ENCODE measurements at places on chromosomes 2 and 18. TPM values are rescaled to one million over a fixed set of nuclear protein-coding genes. Genes with fewer than 3 reads are reported as not detected.
A peak's percentile ranks its signal among the peaks of the same experiment; 100 is the strongest.

DNA sequence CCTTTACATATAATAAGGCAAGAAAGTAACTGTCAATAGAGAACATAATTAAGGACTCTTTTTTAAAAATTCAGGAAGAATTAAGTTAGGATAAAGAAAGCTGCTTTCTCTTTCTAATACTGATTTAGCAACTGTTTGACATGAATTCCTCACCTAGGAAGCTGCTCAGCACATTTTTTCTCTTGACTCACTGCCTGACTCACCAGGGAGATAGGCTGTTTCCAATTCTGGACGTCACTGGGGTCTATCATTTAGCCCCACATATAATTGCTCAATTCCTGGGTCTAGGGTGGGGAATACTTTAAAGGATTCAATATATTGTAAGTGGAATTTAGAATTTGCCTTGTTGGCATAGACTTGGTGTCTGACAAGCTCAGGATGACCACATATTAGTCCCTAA lies 50.8 kb upstream of the UGP2 start:
- no peaks in the 10 kb centered on the region for H3K36me3 ChIP-seq
- H3K27me3 ChIP-seq: no peaks in the 10 kb centered on the region
- no peak overlapping the region for H3K4me3 ChIP-seq
- no peak for DNase-seq
- no peak overlapping the region for H3K27ac ChIP-seq
- no peaks in the 10 kb centered on the region for H3K4me1 ChIP-seq

GRCh38 chr2:71613403-71613952 lies 160.1 kb downstream of the DYSF start:
- no peaks in the 10 kb centered on the region for H3K36me3 ChIP-seq
- H3K27me3 ChIP-seq: no peaks in the 10 kb centered on the region
- no peak overlapping the region for H3K27ac ChIP-seq
- H3K4me3 ChIP-seq: no peak overlapping the region
- H3K4me1 ChIP-seq: peaks cover 24% of the 10 kb centered on the region
- peak; percentile 40 for DNase-seq

- no peak for DNase-seq
- H3K4me1 ChIP-seq: no peaks in the 10 kb centered on the region
- no peak overlapping the region for H3K27ac ChIP-seq
- no peak overlapping the region for H3K4me3 ChIP-seq
- no peaks in the 10 kb centered on the region for H3K27me3 ChIP-seq
- no peaks in the 10 kb centered on the region for H3K36me3 ChIP-seq
Measured at GRCh38 chr2:24907116-24907515, 12.9 kb downstream of the ADCY3 start.

DNA sequence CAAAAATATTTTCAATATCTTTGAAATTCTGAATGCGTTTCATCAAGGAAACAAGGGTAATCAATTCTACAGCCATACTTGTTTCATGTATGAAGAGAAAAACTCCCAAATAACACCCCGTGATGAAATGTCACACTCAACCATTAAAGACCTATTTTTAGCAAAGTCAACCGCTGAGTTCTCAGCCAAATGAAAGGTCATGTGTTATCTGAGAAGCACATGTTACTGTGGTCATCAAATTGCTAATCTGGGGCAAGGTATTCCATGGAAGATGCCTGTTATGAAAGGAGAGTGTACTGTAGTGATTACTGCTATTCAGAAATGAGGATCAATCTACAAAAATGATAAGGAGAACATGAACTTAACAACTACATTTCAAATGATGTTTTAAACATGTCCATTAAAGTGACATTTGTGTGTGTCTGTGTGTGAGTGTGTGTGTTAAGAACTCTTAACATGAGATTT lies 126.7 kb downstream of the BCL2 start:
- H3K27ac ChIP-seq: no peak overlapping the region
- no peaks in the 10 kb centered on the region for H3K36me3 ChIP-seq
- no peak for DNase-seq

DNA sequence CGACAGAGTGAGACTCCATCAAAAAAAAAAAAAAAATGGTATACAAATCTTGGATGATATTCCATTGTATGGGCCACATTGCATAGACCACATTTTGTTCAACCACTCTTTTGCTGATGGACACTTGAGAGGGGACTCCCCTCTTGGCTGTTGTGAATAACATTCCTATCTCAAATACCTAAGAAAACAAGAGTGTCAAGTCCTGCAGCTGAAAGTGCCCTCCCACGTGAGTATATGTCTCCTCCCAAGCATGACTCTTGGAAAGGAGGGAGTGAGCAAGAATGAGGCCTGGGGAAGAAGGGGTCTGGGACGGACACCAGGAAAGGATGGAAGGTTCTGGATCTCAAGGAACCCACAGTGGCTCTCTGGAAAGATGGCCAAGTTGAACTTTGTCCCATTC lies 36.0 kb upstream of the NPAS2 start:
- no peaks in the 10 kb centered on the region for H3K36me3 ChIP-seq
- DNase-seq: no peak
- H3K27ac ChIP-seq: no peak overlapping the region
- H3K27me3 ChIP-seq: no peaks in the 10 kb centered on the region
- H3K4me3 ChIP-seq: no peak overlapping the region

GRCh38 chr2:233989221-233989858 lies 61.2 kb upstream of the SPP2 start:
- H3K36me3 ChIP-seq: no peaks in the 10 kb centered on the region
- DNase-seq: no peak
- H3K4me3 ChIP-seq: no peak overlapping the region
- no peaks in the 10 kb centered on the region for H3K4me1 ChIP-seq

DNA sequence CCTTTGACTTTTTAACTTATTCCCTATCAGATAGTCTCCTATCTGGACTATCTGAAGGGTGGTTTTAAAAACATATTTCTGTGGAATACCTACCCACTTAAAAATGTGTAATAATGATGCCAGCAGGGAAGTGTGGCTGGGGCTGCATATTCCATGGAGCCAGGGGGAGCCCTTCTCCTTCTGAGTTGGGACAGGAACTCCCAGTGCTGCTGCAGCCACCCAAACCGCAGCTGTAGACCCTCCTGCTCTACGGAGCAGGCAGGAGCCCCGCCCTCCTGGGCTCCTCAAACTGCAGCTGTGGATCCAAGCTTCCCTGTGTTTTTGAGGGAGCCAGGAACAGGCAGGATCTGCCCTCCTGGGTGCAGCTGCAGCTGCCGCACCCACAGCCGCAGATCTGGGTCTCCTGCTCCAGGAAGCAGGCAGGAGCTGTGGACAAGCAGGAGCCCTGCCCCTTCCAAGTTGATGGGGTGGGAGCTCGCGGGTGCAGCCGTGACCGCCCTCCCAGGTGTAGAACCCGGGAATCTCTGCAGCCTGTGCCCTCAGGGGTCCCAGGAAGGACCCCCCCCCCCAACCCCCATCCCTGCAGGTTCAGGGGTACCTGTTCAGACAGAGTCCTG lies 57.8 kb downstream of the PDK1 start:
- no peak overlapping the region for H3K27ac ChIP-seq
- no peak overlapping the region for H3K4me3 ChIP-seq
- DNase-seq: no peak
- H3K4me1 ChIP-seq: no peaks in the 10 kb centered on the region

DNA sequence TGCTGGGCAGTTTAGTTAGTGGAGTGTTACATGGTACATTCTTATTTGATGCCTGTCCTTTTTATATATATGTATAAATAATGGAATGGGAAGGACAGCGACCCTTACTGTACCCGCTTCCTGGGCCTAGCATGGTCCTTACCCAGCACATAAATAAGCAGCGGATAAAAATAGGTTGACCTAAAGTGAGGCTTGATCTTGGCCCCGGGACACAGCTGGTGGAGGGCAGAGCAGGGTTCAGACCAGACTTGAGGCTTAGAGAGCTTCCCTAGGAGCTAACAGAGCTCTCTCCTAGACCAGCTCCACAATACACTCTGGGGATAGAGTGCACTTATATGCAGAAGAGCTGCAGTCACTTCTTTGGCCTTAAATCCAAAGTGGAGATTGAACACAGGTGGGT lies 46.9 kb upstream of the RPL31 start:
- DNase-seq: no peak
- no peaks in the 10 kb centered on the region for H3K36me3 ChIP-seq
- no peaks in the 10 kb centered on the region for H3K27me3 ChIP-seq
- no peak overlapping the region for H3K27ac ChIP-seq
- no peak overlapping the region for H3K4me3 ChIP-seq

DNA sequence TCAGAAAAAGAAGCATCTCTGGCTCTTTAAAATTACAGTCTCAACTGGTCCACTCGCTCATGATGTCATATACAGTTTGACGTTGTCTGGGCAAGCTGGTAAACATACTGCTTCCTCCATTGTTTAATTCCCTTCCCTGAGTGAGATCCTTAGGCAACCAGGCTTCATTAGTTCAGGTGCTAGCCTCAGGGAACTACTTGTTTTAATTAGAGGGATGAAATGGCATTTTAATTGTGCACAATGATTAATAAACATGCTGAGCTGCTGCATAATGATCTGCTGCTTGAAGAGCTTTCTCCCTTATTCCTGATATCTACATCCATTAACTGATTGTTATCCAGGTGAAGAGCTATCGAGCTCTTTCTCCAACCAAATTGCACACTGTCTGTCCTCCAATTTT lies 195.6 kb upstream of the ETAA1 start:
- no peak overlapping the region for H3K27ac ChIP-seq
- no peaks in the 10 kb centered on the region for H3K4me1 ChIP-seq
- no peaks in the 10 kb centered on the region for H3K27me3 ChIP-seq
- no peak for DNase-seq

GRCh38 chr18:23451491-23451890 lies 1.6 kb upstream of the RIOK3 start:
- H3K36me3 ChIP-seq: peaks cover 4% of the 10 kb centered on the region
- H3K27ac ChIP-seq: no peak overlapping the region
- no peak for DNase-seq

GRCh38 chr2:229434187-229434586 lies 163.1 kb upstream of the PID1 start:
- DNase-seq: no peak
- no peaks in the 10 kb centered on the region for H3K36me3 ChIP-seq
- H3K4me3 ChIP-seq: no peak overlapping the region
- no peaks in the 10 kb centered on the region for H3K4me1 ChIP-seq

- no peaks in the 10 kb centered on the region for H3K4me1 ChIP-seq
- H3K27ac ChIP-seq: no peak overlapping the region
- H3K4me3 ChIP-seq: no peak overlapping the region
- no peak for DNase-seq
Measured at GRCh38 chr2:34632327-34632726, 1033.2 kb upstream of the FAM98A start.

DNA sequence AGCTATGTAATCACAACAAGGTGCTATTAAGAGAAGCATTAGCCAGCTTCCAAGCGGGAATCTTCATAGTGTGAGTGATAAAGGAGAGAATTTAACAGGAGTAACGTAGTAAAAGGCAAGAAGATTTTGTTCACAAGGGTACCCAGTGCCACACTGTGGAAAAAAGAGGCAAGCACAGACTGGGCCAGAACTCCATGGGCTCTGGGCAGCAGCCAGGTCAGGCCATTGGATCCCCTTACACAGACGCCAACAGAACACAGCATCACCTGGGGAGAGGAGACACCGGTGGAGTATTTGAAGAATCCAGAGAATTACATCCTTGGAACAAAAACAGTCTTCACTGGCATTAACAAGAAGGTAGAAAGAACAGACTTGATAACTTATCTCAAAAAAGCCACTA lies 21.2 kb downstream of the AMER3 start:
- no peaks in the 10 kb centered on the region for H3K36me3 ChIP-seq
- H3K4me3 ChIP-seq: no peak overlapping the region
- no peak for DNase-seq
- H3K4me1 ChIP-seq: no peaks in the 10 kb centered on the region
- no peak overlapping the region for H3K27ac ChIP-seq

GRCh38 chr2:112921982-112922381 lies 11.0 kb downstream of the IL37 start:
- H3K4me3 ChIP-seq: no peak overlapping the region
- H3K36me3 ChIP-seq: no peaks in the 10 kb centered on the region
- no peaks in the 10 kb centered on the region for H3K27me3 ChIP-seq
- no peaks in the 10 kb centered on the region for H3K4me1 ChIP-seq
- H3K27ac ChIP-seq: no peak overlapping the region
- DNase-seq: no peak

DNA sequence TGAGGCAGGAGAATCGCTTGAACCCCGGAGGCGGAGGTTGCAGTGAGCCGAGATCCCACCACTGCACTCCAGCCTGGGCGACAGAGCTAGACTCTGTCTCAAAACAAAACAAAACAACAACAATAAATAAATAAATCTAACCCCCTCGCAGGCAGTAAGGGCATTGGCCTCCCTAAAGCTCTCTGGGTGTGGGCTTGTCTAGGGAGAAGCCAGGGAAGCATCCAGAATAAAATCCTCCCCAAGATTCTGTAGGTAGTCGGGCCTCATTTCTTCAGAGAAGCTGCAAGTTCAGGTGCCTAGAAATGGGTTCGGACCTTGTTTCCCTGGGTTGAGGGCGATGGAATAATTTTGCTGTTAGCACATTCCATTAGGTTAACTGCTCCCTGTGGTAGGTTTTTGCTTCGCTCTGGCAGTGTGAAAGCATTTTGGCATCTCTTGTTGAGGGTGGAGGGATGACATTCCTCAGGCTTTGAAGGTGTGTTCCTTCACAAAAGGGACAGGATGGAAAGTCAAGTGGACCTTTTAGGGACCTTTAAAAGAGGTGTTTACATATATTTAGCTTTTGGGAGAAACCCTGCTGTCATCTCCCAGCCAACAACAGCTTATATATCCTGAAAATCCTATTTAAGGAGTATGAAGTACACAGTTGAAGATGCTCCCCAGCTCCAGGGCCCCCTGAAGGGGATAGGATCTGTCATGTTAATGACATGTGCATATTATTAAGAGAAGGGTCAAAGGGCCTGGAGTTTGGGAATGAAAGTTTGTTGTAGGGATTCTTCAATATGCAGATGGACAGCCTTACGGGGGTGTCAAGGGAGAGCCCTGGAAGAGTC lies 17.7 kb downstream of the MYCN start:
- DNase-seq: no peak
- no peak overlapping the region for H3K27ac ChIP-seq
- H3K27me3 ChIP-seq: no peaks in the 10 kb centered on the region

- H3K36me3 ChIP-seq: no peaks in the 10 kb centered on the region
- no peaks in the 10 kb centered on the region for H3K4me1 ChIP-seq
- no peak for DNase-seq
Measured at GRCh38 chr2:11621410-11621809, 48.6 kb downstream of the NTSR2 start.

GRCh38 chr2:197878792-197879191 lies 74.4 kb downstream of the PLCL1 start:
- no peak for DNase-seq
- H3K27ac ChIP-seq: no peak overlapping the region
- H3K27me3 ChIP-seq: no peaks in the 10 kb centered on the region

Gene SKOR2
- not detected for total RNA-seq

Gene GRHL1
- 2.7 TPM for total RNA-seq

Gene GKN2
- 77.2 TPM for total RNA-seq

Gene CRYBA2
- not detected for total RNA-seq

Gene CDH20
- total RNA-seq: 0.35 TPM

Gene VSNL1
- total RNA-seq: 1.2 TPM

Gene GALR1
- 0.06 TPM for total RNA-seq
